ENCODE measurements at places on chromosomes 4 and X. TPM values are rescaled to one million over a fixed set of nuclear protein-coding genes. Genes with fewer than 3 reads are reported as not detected.

GRCh38 chr4:68388347-68388865 is 38.5 kb upstream of the YTHDC1 start:
- no peak for ATAC-seq

DNA sequence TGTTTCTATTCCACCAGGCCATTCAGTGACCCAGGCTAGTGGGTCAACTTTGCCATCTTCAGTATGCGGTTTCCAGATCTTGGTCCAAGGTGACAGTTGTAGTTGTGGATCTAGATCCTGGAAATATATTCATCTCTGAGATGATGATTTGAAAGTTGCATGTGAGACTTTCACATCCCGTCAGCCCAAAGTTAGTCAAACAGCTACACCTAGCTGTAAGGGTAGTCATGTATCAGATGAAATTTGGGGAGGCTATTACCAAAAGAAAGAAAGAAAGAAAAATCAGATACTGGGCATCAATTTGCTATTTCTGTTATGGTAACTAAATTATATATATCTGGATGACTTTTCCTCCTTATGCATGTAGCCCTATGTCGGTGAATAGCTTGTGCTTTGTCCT is 259.4 kb upstream of the ARX start:
- ATAC-seq = no peak

DNA sequence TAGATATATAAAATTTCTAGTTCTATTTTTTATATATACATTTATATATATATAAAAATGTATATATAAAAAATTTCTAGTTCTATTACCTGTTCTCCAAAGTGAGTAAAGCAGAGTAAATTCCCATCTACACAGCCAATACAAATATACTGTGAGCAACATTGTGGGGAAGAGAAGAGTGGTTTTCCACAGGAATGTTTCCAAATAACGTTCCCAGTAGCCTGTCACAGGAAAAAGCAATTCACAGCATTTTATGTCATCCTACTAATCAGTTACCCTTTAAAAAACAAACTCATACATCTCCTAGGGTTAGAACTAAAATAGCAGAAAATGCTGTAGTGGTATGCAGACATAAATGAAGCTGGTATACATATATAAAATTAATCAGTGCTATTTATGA is 44.5 kb downstream of the AASDH start:
- no peak for ATAC-seq

- ATAC-seq = no peak
Observed at GRCh38 chr4:11908205-11908604, 479.5 kb upstream of the HS3ST1 start.

GRCh38 chrX:107985033-107985432 is 2.9 kb upstream of the TEX13B start:
- ATAC-seq = no peak

GRCh38 chr4:21876711-21877110 is 71.9 kb downstream of the KCNIP4 start:
- no peak for ATAC-seq

DNA sequence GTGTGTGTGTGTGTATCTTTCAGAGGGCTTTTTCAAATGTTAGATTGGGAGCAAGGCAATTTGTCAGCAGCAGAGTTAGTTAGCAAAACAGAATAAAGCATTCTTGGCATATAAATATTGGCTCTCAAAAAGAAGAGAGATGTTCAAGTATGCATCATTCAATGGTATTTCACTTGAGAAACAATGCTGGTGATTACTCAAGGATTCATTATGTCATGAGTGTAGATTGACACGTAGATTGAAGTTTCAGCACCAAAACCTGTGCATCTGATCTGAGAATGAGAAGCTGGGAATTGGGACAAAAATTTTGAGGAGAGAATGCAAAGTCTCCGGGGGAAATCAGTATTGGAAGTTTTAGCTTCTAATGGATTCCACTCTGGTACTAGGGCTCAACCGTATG is 241.4 kb downstream of the FRMPD4 start:
- ATAC-seq = no peak

Gene PCYT1B
- total RNA-seq = 5.4 TPM

Data from gastroesophageal sphincter (tissue), 4 donors.